ENCODE measurements at places on chromosomes 12 and 14.

GRCh38 chr12:47458279-47458678 is 247.6 kb downstream of the RPAP3 start:
- DNase-seq: no peak

DNA sequence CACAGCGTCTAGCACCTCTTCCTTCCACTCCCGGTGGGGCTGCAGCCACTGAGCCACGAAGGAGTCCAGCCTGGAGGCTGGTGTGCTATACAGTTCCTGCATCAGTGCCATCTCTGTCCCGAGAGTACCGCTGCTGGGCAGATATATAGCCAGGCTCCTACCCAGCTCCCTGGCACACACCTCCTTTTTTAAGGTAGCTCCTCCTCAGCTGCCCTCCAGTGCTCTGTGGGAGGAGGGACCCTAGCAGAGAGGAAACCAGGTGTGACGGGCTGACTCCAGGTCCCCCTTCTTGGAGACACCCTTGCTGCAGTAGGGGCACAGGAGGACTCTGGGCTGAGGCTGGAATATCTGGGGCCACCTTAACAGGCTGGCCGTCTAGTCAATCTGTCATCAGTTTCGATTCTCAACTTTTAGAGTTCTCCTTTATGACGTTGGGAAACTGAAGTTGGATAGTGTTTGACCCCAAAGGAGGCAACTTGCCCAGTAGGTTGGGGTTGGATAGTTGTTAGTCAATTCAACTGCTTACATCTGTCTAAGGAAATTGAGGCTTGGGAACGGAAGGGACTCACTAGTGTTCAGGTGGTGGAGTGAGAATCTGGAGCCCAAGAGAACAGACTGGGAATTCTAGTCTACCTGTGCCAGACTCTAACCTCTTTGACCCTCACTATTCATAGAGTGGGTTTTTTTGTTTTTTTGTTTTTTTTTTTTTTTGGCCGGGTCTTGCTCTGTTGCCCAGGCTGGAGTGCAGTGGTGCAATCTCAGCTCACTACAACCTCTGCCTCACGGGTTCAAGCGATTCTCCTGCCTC is at the start of gene OASL:
Gene OASL (minus strand): TSS at position 386 of the 808 bp plus-strand sequence. CDS start 275 bp downstream, at position 111.
- no peak for DNase-seq

DNA sequence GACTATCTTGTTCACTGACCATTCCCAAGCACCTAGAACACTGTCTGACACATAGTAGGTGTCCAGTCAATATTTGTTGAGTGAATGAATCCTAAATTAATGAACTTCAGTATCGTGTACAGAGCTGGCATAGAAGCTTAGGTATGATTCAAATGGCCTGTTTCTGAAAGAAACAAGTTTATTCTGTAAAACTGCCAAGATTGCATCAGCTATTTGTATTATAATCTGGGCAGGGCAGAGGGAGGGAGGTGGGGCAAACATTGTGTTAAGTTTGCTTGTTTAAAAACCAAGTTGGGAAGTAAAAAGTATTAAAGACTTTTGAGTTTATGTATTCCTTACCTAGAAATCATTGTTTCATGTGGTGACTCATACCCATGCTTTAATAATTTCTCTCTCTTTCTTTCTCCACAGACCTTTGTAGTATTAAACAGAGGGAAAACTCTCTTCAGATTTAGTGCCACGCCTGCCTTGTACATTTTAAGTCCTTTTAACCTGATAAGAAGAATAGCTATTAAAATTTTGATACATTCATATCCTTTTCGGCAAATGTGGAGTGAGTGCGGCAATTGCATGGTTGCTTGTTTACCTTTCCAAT is 92.8 kb downstream of the SCN8A start:
- no peak for DNase-seq

- no peak for DNase-seq
These were observed 172.3 kb downstream of the PPM1H start for GRCh38 chr12:62762645-62763044.

DNA sequence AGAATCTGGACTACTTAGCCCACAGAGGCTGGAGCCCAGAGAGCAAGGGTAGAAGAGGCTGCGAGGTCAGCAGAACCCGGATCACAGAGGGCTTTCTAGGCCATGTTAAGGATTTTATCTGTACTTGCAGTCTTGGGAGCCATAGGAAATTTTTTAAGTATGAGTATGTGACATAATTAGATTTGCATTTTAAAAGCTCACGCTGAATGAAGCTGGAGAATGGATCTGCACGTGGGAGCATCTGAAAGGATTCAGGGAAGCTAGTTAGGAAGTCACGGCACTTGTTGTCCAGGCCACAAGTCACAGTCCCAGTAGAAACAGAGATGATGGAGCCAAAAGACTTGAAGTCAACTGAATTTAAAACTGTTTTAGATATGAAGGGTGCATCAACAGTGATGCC is 14.1 kb downstream of the CORO1C start:
- DNase-seq: no peak

DNA sequence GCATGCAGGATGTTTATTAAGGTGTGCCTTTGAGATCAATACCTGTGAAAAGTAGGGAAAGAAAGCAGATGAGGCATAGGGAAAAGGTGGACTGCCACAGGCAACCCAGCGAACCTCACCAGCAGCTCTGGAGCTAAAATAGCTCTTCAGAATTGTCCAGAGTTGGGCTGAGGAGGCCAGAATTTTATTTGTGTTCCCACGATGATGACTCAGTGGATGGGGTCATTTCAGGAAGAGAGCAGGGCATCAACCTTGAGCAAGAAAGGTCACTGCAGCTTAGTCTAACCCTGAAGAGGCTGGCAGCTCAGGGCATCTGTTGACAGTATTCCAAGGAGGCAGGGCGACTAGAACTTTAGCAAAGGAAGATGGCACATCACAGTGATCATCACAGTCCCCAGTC is 696.1 kb downstream of the DIO2 start:
- DNase-seq: no peak

- DNase-seq: no peak
These were observed 1.0 kb upstream of the NRIP2 start for GRCh38 chr12:2835691-2836403.
